Sciatic nerve (tissue), 2 donors: ENCODE measurements at places on chromosomes 7 and 10. TPM values are rescaled to one million over a fixed set of nuclear protein-coding genes. Genes with fewer than 3 reads are reported as not detected.

The ASNS gene
- 15.2 TPM for total RNA-seq

The NEURL1 gene
- total RNA-seq, result 0.36 TPM

The TMEM196 gene
- not detected for total RNA-seq

The MOGAT3 gene
- not detected for total RNA-seq

The PON3 gene
- total RNA-seq, result 8.9 TPM

The ZNF727 gene
- 6.8 TPM for total RNA-seq

The CLDN15 gene
- 17.4 TPM for total RNA-seq

The CACNA2D1 gene
- 16.9 TPM for total RNA-seq

The TCERG1L gene
- 0.22 TPM for total RNA-seq

The CYP3A4 gene
- not detected for total RNA-seq

The C7orf57 gene
- total RNA-seq, result not detected

The ATOH7 gene
- 0.22 TPM for total RNA-seq

The PHYHIPL gene
- total RNA-seq, result 0.40 TPM

The ZNF518A gene
- total RNA-seq, result 33.4 TPM

The SLK gene
- total RNA-seq, result 52.5 TPM

The SPDYE1 gene
- not detected for total RNA-seq

The MLXIPL gene
- 23.8 TPM for total RNA-seq

The CROT gene
- 13.1 TPM for total RNA-seq

The COMTD1 gene
- total RNA-seq, result 13.0 TPM

The GBX1 gene
- total RNA-seq, result not detected

The GIMAP5 gene
- 18.4 TPM for total RNA-seq

The AQP1 gene
- 864 TPM for total RNA-seq
